ENCODE measurements at places on chromosomes 12 and 14.

DNA sequence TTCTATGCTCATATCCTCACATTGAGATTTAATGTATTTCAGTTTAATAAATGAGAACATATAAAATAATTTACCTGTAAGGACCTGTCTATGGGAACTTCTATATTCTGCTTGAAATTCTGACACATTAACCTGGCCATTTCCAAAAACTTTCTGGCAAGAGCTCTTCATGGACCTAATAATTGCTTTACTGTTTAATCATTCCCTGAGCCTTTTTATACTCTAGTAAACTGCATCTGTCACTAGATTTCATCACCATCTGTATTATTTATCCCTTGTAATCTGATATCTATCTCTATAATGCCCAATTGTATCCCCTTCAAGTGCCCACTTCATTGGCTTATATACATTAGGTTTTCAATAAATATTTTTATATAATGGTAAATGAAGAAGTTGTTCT lies 327.7 kb downstream of the RAD51B start:
- no peak overlapping the region for H3K27ac ChIP-seq
- H3K36me3 ChIP-seq, result peaks cover 8% of the 10 kb centered on the region
- H3K4me3 ChIP-seq, result no peak overlapping the region
- DNase-seq, result no peak
- H3K27me3 ChIP-seq, result no peaks in the 10 kb centered on the region

DNA sequence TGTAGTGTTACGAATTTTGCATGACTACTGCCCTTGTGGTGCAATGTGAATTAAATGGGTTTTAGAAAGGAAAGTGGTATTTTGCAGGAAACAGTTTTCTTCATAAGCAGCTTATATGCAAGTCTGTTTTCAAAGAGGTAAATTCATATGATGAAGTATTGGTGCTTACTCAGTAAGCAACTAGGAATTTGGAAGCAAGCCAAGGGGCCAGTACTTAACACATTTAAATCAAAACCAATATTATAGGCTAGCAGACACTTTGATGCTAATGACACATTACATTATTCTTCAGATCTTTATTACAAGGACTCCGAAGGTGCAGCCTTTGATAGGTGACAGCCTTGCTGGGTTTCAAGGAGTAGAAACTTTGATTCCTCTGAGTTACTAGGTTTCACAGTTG lies 23.1 kb downstream of the MGAT4C start:
- DNase-seq, result no peak
- H3K36me3 ChIP-seq, result no peaks in the 10 kb centered on the region
- no peaks in the 10 kb centered on the region for H3K27me3 ChIP-seq
- no peaks in the 10 kb centered on the region for H3K4me1 ChIP-seq

DNA sequence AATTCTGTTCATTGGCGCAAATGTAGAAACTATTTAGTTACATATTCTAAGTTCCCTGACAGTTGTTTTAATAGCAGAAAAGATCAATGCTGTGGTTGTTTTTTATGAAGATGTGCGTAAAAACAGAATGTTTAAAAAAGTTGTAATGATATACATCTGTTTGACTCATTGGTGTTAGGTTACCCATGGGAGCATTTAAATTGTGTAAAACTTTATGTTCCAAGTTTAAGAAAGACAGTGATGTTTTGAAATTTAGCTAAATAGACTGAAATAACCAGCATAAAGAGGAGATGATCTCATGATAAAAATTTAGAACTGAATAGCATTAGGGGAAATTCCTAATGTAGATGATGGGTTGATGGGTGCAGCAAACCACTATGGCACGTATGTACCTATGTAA lies 3.6 kb downstream of the PELI2 start:
- no peaks in the 10 kb centered on the region for H3K36me3 ChIP-seq
- H3K4me3 ChIP-seq, result no peak overlapping the region
- peaks cover 30% of the 10 kb centered on the region for H3K4me1 ChIP-seq
- no peak for DNase-seq
- H3K27ac ChIP-seq, result no peak overlapping the region

- H3K4me3 ChIP-seq, result no peak overlapping the region
- H3K4me1 ChIP-seq, result peaks cover 15% of the 10 kb centered on the region
- no peak overlapping the region for H3K27ac ChIP-seq
- H3K36me3 ChIP-seq, result no peaks in the 10 kb centered on the region
- DNase-seq, result no peak
Observed at GRCh38 chr12:120674097-120674636, 12.8 kb upstream of the MLEC start.

- no peaks in the 10 kb centered on the region for H3K27me3 ChIP-seq
- no peak overlapping the region for H3K4me3 ChIP-seq
- peaks cover 41% of the 10 kb centered on the region for H3K36me3 ChIP-seq
- DNase-seq, result no peak
Observed at GRCh38 chr12:104638218-104638850, 181.6 kb downstream of the CHST11 start.

- H3K4me1 ChIP-seq, result no peaks in the 10 kb centered on the region
- no peak overlapping the region for H3K4me3 ChIP-seq
- DNase-seq, result no peak
Observed at GRCh38 chr14:32457213-32457920, 128.3 kb downstream of the AKAP6 start.

DNA sequence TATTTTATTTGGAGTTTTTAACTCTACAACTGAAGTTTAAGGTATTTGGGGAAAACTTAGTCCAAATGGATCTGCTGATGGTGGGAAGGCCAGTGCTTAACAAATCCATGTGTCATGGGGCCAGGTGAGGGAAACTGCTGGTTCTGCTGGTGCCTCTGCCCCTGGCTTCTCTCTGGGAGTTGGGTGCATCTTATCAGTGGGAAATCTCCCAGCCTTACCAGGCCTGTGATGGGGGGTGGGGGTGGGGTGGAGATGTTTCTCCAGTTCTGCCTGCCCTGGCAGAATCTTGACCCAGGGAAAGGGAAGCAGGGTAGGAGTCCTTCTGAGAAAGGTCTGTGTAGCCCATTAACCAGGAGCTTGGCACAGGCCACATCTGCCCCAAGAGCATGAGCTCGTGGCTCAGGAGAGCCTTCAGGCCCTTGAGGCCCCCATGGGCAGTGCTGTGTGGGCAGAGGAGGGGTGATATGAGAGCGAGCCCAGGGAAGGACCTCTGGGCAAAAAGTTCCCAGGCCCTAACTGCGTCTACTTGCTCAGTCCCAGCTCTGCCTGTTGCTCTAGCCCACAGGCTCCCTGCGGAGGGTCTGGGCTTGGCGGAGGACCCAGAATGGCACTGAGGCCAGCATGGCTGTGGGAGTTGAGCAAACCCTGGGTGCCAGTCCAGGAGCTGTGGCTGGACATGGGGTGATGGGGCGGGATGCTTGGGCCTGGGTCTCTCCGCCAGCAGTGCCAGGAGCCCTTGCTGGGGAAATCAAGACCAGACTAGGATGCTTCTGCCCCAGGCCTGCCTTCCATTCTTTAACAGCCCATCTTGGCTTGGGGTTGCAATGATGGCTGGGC lies 18.2 kb downstream of the VASH1 start:
- H3K27ac ChIP-seq, result peak overlapping the region; percentile 57
- no peak for DNase-seq
- H3K36me3 ChIP-seq, result peaks cover 3% of the 10 kb centered on the region
- no peaks in the 10 kb centered on the region for H3K27me3 ChIP-seq
- H3K4me3 ChIP-seq, result no peak overlapping the region

GRCh38 chr12:62878211-62878610 lies 56.7 kb downstream of the PPM1H start:
- no peaks in the 10 kb centered on the region for H3K36me3 ChIP-seq
- H3K27me3 ChIP-seq, result no peaks in the 10 kb centered on the region
- no peak overlapping the region for H3K4me3 ChIP-seq
- DNase-seq, result no peak
- no peak overlapping the region for H3K27ac ChIP-seq

DNA sequence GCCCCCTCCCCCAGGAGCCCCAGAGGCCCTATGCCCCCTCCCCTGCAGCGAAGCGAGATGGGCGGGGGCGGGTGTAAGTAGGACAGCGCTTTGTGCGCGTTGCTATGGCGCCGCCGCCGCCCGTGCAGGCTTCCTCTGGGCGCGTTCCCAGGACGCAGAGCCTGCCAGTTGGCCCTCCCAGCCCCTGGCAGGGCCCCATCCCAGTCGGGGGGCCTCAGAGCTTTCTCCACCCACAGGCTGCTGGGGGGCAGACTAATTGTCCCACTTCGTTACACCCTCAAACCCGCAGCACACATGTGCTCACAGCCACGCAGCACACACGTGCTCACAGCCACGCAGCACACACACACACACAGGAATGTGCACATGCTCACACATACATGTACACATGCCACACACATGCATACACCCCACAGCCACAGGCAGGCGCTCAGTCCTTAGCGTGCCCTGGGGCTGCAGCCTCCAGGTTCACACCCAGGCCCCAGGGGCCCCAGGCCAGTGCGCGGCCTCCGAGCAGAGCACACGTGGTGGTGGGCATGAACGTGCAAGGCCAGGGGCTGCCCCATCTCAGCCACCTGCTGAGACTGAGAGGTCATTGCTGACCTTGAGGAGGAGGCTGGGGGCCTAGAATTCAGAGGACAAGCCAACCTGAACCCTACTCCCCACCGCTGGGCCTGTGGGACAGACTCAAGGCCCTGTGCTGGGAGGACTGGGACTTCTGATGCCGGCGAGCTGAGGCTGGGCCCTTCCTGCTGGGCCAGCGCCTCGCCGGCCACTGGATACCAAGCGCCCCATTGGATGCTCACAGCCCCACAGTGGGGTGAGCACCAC lies 15.6 kb downstream of the TRMT61A start:
- H3K27ac ChIP-seq, result no peak overlapping the region
- DNase-seq, result no peak
- no peak overlapping the region for H3K4me3 ChIP-seq
- H3K36me3 ChIP-seq, result no peaks in the 10 kb centered on the region
- H3K4me1 ChIP-seq, result no peaks in the 10 kb centered on the region

GRCh38 chr12:100199023-100199346 lies 1.6 kb upstream of the ACTR6 start:
- peak overlapping the region; percentile 99 for H3K4me3 ChIP-seq
- H3K27ac ChIP-seq, result peak overlapping the region; percentile 100
- peaks cover 41% of the 10 kb centered on the region for H3K4me1 ChIP-seq

DNA sequence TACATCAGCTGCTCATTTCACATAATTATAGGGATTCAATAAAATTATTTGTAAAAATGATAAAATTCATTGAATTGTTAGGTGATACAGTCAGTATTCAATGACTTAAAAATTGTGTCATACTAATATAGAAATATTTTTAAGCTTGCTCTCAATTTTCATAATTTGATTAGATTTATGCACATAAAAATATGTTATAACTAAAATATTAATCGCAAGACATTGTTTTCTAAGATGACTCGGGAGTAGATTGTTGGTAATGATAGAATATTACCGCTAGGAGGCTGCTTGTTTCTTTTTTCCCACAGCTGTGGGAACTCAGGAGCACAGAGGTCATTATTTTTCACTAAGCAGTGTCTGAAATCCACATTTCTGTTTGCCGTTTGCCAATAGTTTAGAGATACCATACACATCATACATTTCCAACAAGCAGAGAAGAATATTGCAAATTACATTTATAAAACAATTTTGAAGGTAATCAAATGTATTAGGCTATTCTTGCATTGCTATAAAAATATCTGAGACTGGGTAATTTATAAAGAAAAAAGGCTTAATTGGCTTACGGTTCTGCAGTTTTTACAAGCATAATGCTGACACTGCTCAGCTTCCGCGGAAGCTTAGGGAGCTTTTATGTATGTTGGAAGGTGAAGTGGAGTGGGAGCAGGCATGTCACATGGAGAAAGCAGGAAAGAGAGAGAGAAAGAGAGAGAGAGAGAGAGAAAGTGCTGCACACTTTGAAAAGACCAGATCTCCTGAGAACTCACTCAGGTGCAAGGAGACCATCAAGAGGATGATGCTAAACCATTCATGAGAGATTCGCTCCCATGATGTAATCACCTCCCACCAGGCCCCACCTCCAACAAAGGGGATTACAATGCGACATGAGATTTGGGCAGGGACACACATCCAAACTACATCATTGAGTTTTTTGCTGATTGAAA lies 9.2 kb downstream of the CD69 start:
- H3K4me3 ChIP-seq, result peak overlapping the region; percentile 52
- peaks cover 65% of the 10 kb centered on the region for H3K4me1 ChIP-seq
- DNase-seq, result peak; percentile 34
- H3K27ac ChIP-seq, result peak overlapping the region; percentile 83

GRCh38 chr12:68411371-68411770 lies 79.2 kb upstream of the MDM1 start:
- H3K36me3 ChIP-seq, result peaks cover 2% of the 10 kb centered on the region
- H3K4me1 ChIP-seq, result peaks cover 5% of the 10 kb centered on the region
- peaks cover 2% of the 10 kb centered on the region for H3K27me3 ChIP-seq
- H3K4me3 ChIP-seq, result no peak overlapping the region
- no peak overlapping the region for H3K27ac ChIP-seq

GRCh38 chr12:116087962-116088361 lies 189.5 kb downstream of the MED13L start:
- no peaks in the 10 kb centered on the region for H3K27me3 ChIP-seq
- DNase-seq, result no peak
- H3K4me1 ChIP-seq, result peaks cover 24% of the 10 kb centered on the region
- no peak overlapping the region for H3K4me3 ChIP-seq
- peaks cover 36% of the 10 kb centered on the region for H3K36me3 ChIP-seq

- peaks cover 2% of the 10 kb centered on the region for H3K36me3 ChIP-seq
- peaks cover 29% of the 10 kb centered on the region for H3K4me1 ChIP-seq
- peaks cover 64% of the 10 kb centered on the region for H3K27me3 ChIP-seq
Observed at GRCh38 chr14:73241481-73242165, 4.3 kb downstream of the PAPLN start.

DNA sequence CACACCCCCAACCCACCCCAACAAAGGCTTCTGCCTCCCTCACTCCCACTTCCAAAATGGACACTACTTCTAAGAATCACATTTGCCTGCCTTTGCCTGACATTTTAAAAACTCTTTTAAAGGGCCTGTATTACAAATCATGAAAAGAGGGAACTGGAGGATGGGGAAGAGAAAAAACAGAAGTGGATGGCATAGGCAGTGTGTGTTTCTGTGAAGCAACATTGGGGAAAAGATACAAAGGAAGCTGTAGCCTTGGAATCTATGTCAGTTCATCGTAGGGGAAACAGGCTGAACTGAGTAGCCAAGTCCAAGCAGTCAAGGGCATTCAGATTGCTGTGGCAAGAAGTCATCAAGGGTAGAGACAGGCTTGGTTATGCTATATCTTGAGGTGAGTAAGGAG lies 273.9 kb downstream of the BTG1 start:
- H3K36me3 ChIP-seq, result peaks cover 21% of the 10 kb centered on the region
- no peak overlapping the region for H3K27ac ChIP-seq
- no peaks in the 10 kb centered on the region for H3K27me3 ChIP-seq
- DNase-seq, result no peak
